ENCODE measurements at places on chromosomes 4 and X.

DNA sequence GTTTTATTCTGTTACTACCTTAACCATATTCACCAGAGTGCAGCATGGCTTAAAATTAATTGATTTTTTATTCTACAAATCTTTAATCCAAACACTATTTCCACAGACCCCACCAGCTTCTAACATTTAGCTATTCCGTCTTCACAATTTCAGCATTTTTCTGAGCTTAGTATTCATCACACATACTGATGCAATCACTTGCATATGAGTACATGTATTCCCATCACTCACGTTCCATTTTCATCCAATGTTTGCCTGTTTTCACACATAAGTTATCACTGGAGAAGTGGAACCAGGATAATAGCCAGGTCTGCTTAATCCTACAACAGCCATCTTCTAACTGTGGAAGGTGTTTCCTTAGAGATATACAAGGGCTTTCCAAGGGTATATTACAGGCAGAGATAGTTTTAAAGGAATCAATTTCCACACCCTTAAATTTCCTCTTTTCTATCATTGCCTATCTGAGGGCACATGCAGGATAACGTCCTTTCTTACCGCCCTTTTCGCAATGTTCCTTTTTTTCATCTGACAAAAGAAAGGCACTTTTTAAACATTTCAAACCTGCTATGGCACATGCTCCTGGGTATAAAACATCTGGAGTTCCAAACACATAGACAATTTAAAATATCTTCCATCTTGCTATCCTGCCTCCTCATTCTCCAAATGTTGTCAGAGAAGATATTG lies 115.8 kb downstream of the CORIN start:
- DNase-seq: no peak

GRCh38 chr4:762211-763190 lies 56.9 kb downstream of the PCGF3 start:
- DNase-seq: no peak

DNA sequence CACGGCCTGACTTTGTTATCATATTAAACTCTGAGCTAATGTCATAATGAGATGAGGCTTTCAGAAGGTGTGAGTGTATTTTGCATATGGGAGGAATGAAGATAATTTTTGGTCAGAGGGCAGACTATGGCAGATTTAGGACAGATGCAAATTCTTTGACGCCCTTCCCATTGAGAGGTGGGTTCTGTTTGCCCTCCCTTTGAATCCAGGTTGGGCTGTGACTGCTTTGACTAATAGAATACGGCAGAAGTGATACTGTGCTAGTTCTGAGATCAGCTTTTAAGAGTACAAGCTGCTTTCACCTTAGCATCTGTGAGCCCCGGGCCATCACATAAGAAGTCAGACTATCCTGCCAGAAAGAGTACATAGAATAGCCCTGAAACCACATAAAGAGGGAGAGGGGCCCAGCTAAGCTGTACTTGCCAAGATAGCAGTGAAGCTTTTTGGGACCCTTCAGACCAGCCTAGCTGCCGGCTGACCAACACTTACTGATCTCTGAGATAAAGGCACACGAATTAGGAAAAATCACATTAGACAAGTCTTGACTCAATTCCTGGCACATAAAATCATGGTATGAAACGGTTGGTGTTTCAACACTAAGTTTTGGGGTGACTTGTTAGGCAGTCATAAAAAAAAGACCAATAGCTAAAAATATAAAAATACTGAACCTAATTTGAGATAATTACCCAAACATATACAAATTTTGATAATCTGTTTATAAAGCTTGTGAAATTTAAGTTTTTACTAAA lies 166.7 kb upstream of the SH3RF1 start:
- no peak for DNase-seq

- DNase-seq: no peak
Observed at GRCh38 chr4:115834441-115834840, 721.0 kb upstream of the NDST4 start.
